ENCODE measurements at places on chromosomes 3 and 15. TPM values are rescaled to one million over a fixed set of nuclear protein-coding genes. Genes with fewer than 3 reads are reported as not detected.

LRRIQ4 gene
- not detected for total RNA-seq

TMC3 gene
- not detected for total RNA-seq

DNA sequence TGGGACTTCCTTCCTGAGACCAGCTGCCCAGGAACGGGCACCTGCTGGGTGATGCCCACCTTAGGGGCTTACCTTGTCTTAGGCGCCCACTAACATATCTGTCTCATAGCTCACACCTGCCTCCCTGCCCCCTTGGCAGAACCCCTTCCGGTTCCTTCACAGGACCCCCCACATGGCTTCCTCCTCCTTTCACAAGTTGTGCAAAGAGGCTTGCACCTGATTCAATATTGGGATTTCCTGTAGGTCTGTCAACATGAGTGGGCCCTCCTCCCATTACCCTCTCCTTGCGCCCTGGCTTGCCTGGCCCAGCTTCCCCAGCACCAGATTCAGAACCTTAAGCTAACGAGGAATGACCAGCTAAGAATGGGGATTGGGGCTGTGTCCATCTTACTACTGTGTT lies 633 bp downstream of the THPO start:
- peaks cover 13% of the 10 kb centered on the region for H3K4me1 ChIP-seq
- no peak for DNase-seq
- H3K27ac ChIP-seq: no peak overlapping the region
- H3K4me3 ChIP-seq: no peak overlapping the region
- no peaks in the 10 kb centered on the region for H3K36me3 ChIP-seq

GRCh38 chr3:81444817-81445460 lies 316.5 kb downstream of the GBE1 start:
- no peak overlapping the region for H3K27ac ChIP-seq
- H3K4me3 ChIP-seq: no peak overlapping the region
- no peak for DNase-seq
- no peaks in the 10 kb centered on the region for H3K27me3 ChIP-seq
- H3K4me1 ChIP-seq: peaks cover 10% of the 10 kb centered on the region
- H3K36me3 ChIP-seq: no peaks in the 10 kb centered on the region

- no peak overlapping the region for H3K4me3 ChIP-seq
- DNase-seq: no peak
- H3K36me3 ChIP-seq: no peaks in the 10 kb centered on the region
- peaks cover 20% of the 10 kb centered on the region for H3K4me1 ChIP-seq
These were observed 167.0 kb upstream of the TBL1XR1 start for GRCh38 chr3:177364236-177364635.

GOLGA8J gene
- total RNA-seq: 1.2 TPM

DNA sequence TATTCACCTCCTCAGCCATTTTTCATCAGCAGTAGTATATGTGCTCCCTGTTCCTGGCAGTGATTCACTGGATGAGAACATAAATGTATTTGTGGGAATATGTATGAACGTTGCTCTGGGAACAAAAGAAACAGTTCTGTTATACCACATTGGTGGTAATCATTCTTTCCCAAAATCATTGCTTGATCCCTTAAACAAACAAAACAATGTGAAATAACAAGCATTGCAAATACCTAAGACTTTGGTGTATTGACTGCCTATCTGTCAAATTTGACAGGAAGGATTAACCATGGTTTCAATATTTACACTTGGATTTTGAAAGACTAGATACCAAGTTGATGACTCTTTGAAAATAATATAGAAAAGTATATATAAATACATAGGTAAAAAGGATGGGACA lies 284.1 kb downstream of the FHIT start:
- H3K27me3 ChIP-seq: no peaks in the 10 kb centered on the region
- DNase-seq: no peak
- H3K27ac ChIP-seq: no peak overlapping the region
- no peaks in the 10 kb centered on the region for H3K36me3 ChIP-seq
- H3K4me1 ChIP-seq: no peaks in the 10 kb centered on the region

- no peak overlapping the region for H3K4me3 ChIP-seq
- H3K4me1 ChIP-seq: peaks cover 34% of the 10 kb centered on the region
- peaks cover under 1% of the 10 kb centered on the region for H3K36me3 ChIP-seq
- H3K27ac ChIP-seq: peak overlapping the region; percentile 7
- H3K27me3 ChIP-seq: no peaks in the 10 kb centered on the region
- no peak for DNase-seq
These were observed 237.3 kb downstream of the IL5RA start for GRCh38 chr3:2872884-2873283.

LYSMD2 gene
- total RNA-seq: 21.8 TPM

DNA sequence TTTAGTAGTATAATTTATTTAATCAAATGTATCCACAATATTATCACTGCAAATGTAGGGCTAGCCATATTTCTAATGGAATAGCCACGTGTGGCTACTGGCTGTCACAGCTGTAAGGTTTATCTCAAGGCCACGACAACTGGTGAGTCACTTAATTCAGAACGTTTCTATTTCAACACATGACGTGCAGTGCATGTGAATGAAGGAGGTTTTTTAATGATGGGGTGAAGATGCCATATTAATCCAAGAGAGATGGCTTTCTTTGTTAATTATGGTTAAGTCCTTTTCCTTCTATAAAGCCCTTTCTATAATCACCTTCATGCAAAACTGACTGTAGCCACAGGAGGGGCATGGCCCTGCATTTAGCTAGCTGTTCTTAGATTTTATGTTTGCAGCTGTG lies 212.0 kb downstream of the FEZF2 start:
- H3K27ac ChIP-seq: peak overlapping the region; percentile 90
- no peak for DNase-seq
- H3K4me3 ChIP-seq: no peak overlapping the region
- H3K4me1 ChIP-seq: peaks cover 93% of the 10 kb centered on the region
- H3K27me3 ChIP-seq: no peaks in the 10 kb centered on the region

DNA sequence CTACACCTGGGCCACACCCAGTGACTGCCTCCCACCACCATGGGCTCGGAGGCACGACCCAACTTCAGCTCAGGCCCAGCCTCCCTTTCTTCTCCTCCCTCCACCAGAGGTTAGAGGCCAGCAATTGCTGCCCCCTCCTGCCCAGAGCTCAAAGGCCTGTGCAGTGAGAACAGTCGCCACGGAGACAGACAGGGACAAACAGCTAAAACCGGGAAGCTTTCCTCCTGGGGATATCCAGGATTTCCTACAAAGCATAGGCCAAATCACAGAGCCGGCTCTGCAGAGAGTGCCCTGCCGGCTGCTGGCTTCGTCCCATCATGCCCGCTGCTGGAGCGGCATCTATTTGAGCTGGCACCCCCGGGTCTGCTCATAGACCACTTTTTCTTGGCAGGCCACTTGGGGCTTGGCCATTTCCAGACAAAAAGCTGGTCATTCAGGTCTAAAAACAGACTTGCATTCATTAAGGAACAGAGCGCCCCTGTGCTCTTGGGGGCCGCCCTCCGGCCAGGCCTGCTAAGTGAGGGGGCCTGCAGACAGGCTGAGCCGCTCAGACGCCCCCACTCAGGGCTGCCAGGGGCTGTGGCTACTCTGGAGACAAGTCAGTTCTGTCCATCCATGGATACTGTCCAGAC lies 17.5 kb downstream of the GRAMD2A start:
- H3K4me1 ChIP-seq: peaks cover 16% of the 10 kb centered on the region
- DNase-seq: no peak
- H3K27ac ChIP-seq: peak overlapping the region; percentile 24
- H3K27me3 ChIP-seq: no peaks in the 10 kb centered on the region
- no peaks in the 10 kb centered on the region for H3K36me3 ChIP-seq

Measured in thoracic aorta (tissue), 2 donors.